ENCODE measurements at places on chromosomes 5 and 9.

DNA sequence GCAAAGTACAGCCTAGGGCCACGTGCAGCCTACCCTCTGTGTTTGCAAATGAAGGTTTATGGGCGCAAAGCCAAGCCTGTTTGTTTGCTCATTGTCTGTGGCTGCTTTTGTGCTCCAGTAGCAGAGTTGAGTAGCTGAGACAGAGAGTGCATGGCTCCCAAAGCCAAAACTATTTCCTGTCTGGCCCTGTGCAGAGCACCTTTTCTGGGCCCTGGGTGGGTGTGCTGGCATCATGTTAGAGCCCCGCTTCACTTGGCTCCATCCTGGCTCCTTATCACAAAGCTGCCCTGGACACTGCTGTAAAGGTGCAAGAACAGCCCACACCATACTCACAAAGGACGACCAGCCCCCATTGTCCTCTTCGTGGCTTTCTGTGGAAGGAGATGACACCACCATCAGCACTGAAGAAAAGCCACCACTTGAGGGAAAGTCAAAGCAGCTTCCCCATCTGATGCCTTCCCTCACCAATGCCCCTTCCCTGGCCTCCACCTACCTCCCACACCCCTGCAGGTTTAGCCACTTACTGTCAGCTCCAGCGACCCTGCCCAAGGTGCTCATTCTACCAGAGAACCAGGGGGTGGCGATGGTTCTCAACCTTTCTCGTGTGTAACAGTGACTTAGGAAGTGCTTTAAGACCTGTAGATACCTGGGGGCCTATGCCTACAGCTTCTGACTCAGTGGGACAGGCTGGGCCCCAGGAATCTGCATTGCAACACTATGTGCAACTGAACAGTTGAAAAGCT, 23.4 kb downstream of the LCP2 start:
- DNase-seq, result no peak

- no peak for DNase-seq
Observed at GRCh38 chr5:161077936-161078545, 226.0 kb upstream of the ATP10B start.

DNA sequence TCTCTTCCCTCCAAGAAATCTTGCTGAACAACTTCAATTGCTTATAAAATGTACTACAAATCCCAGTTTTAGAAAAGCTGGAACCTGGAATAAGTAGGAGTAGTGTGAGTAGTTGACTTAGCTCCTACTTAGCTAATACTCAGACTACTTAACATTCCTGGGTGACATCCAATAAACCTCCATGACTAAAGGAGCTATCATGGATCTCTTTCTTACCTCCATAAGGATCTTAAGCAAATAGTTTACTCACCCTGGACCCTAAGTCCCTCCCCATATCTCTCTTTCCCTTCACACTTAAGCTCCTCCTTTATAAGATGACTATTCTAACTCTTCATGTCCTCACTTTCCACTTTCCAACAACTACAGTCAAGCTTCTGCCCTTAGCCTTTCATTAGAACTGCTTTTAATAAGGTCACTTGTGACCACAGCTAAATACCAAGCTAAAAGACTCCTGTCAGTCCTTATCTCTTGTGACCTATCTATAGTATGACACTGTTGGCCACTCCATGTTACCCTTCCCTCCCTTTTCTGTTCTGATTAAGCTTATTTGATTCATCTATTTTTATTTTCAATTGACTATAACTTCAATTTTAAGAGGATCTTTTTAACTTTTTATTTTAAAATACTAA, 194.9 kb downstream of the RFX3 start:
- no peak for DNase-seq

GRCh38 chr5:172469697-172470096, 15.4 kb upstream of the SH3PXD2B start:
- DNase-seq, result no peak

GRCh38 chr9:93198117-93198837, 14.3 kb downstream of the WNK2 start:
- DNase-seq, result no peak

DNA sequence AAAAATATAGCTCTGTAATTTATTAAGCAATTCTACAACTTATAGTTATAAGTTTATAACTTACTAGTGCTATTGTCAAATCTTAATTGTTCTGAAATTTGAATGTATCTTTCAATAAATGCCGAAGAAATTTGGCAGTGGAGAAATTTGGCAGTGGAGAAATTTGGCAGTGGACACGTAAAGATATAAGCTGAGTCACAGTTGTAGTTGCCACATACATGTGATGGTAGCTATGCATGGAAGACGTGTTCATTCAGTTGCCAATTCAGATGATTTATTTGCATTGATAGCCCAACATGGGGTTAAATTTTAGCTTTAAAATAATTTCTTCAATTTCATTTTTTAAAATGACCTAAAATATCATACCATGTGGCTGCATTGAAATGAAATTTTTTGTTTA, 127.8 kb upstream of the NR4A3 start:
- no peak for DNase-seq

DNA sequence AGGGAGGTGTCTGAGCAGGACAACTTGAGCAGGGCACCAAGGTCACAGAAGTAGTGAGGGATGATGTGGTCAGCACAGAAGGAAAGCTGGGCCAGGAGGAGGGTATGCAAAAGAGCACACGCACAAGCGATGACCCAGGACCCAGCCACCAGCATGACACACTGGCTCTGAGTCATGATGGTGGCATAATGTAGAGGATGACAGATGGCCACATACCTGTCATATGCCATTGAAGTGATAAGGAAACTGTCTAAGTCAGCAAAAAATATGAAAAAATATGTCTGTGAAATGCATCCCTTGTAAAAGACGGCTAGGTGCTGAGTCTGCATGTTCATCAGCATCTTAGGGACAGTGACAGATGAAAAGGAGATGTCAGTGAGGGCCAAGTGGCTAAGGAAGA, 380 bp downstream of the OR1J1 start:
- DNase-seq, result no peak

GRCh38 chr5:82376307-82376706, 98.2 kb upstream of the RPS23 start:
- DNase-seq, result no peak

- DNase-seq, result peak; percentile 47
Observed at GRCh38 chr5:15587916-15588315, 87.9 kb downstream of the FBXL7 start.

DNA sequence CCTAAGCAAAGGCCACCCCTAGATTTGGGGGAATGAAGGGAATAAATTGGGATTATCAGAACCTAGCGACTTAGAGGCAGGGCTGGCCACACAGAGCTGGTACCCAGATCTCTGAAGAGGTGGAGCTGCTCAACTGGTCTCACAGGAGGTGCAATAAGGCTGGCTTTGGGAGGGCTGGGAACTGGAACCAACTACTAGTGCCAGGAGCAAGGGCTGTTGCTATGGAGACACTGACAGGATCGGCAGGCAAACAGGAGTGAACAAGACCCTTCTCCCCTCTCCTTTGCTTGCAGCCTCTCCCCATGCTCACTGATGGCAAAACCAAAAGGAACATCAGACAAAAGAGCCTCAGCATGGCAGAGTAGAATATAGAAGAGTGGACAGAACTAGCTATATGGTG, 17.0 kb upstream of the WHRN start:
- DNase-seq, result no peak

- no peak for DNase-seq
Observed at GRCh38 chr9:14838701-14839100, 71.5 kb downstream of the FREM1 start.

GRCh38 chr9:127087411-127087810, 35.0 kb downstream of the ANGPTL2 start:
- DNase-seq, result no peak

- DNase-seq, result no peak
Observed at GRCh38 chr9:36136272-36136893, at the start of gene GLIPR2. Gene GLIPR2 (plus strand): TSS chr9:36136733. CDS start chr9:36136779, 46 bp downstream.

GRCh38 chr9:115241641-115242040, 123.7 kb upstream of the TNC start:
- DNase-seq, result no peak

GRCh38 chr5:143648696-143649095, 163.3 kb upstream of the HMHB1 start:
- no peak for DNase-seq

DNA sequence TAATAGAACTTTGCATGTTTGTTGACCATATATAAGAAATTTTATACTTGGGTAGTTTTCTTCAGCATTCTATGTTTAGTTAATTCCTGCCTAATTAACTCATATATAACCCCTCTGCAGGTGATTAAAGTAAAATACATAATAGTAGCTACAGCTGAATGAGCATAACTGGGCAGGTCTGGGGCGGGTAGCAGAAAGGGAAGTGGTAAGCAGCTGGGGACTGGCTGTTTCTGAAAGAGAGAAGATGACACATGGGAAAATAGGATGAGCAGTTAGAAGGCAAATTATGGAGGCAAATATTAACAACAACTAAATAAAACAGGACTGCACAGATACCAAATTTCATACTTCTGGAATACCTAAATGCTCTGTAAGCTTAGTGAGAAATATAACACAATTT, 128.1 kb downstream of the CPLANE1 start:
- no peak for DNase-seq

DNA sequence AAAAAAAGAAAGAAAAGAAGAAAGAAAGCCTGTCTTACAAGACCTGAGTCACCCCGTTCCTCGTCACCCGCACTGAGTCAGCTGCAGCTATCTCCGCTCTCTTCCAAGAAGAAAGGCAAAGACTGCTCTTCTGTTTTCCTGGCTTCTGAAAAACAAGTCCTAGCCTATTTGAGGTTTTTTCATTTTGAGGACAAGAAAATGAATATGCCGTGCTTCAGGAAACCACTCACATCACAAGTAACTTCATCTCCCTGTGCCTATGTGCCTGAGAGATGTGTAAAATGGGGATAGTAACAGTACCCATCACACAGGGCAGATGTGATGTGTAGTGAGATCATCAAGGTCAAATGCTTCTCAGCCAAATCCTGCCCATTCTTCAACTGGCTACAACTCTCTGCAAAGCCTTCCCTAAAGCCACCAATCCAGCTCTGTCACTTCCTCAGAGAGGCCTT, 78.4 kb downstream of the GLDC start:
- DNase-seq, result peak; percentile 58

GRCh38 chr9:107587191-107587963, 97.8 kb upstream of the KLF4 start:
- no peak for DNase-seq

DNA sequence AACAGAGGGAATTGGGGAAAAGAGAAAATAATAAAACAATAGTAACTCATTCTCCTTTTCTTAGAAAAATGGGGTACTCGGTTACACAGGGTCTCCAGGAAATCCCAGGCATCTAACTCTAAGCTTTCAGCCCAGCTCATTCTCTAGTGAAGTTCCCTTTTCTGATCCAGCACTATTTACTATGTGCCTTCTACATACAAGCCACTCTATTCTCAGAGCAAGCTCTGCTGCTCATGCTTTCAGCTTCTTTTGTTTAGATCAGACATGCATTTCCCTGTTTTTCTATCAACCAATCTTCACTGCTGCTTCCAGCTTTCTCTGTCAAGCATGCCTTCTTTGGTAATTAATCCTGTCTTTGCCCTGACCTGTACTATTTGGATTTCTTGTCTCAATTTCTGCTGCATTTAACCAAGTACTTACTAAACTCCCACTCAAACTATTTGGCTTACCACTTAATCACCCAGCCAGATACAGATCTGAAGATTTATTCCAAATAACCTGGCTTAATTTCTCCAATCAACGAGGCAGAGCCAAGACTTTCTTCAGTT, 25.3 kb downstream of the OSMR start:
- DNase-seq, result no peak

DNA sequence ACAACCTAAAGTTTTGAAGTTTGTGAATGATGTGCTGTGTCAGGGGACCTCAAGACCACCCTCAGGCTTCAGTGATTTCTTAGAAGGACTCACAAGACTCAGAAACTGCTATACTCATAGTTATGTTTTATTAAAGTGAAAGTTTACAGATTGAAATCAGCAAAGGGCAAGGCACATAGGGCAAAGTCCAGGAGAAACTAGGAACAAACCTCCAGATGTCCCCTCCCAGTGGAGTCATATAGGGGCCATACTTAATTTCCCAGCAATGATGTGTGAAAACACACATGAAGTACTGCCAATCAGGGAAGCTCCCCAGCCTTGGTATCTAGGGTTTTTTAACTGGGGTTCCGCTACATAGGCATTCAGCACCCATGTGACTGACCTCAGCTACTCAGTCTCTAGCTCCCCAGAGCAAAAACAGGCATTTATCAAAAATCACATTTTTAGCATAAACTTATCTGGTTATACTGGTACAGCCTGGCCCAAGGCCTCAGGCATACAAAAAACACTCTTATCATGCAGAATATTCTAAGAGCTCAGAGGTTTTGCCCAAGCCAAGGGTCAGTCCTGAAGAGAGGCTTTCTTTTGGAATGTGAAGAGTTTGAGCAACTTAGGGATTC, 74.7 kb upstream of the ANKRD55 start:
- no peak for DNase-seq

DNA sequence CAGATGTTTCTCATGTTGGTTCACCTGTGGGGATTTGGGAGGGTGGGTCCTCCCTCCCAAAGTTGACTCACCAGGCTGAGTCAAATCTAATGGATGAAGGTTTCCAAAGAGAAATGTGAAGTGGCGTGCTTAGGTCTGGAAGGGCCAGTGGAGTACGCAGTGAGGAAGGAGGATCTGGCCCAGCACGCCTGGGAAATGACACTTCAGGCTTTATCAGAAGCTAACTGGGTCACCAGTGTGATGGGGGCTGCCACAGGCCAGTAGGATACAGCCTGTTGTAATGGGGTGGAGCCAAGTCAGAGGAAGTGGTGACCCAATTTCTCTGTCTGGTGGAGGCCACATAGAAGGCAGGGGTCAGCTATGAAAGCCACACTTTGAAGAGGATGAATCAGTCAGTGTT, 18.0 kb downstream of the POLR1E start:
- no peak for DNase-seq

DNA sequence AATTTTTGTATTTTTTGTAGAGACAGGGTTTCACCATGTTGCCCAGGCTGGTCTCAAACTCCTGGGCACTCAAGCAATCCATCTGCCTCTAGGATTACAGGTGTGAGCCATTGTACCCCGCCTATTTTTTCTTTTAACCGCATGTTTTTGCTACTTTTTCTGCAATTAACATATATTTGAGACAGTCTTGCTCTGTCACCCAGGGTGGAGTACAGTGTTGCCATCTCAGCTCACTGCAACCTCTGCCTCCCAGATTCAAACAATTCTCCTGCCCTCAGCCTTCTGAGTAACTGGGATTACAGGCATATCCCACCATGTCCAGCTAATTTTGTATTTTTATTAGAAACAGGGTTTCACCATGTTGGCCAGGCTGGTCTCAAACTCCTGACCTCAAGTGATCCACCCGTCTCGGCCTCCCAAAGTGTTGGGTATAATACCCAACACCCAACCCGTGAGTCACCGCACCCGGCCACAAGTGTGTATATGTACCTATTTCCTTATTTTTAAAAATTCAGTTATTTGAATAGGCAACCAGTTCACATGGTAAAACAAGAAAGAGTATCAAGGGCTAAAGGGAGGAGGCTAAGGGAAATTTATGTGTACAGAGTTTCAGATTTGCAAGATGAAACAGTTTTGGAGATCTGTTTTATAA, 13.3 kb downstream of the PHAX start:
- DNase-seq, result no peak

DNA sequence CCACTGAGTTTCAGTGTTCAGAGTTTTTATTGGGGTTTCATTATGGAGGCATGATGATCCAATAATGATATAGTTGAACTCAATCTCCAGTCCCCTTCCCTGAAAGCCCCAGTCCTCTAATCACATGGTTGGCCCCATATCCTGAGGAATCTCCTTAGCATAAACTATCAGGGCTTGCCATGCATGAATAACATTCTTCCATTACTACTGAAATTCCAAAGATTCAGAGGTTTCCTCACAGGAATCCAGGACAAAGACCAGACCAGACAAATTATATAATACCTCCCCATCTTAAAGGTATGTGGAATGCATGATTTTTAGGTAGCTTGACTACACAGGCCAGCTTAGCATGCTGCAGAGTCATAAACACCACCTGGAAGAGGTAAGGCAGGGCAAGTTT, 15.5 kb upstream of the LRRTM2 start:
- DNase-seq, result no peak

Measured in fibroblast of skin of left biceps (primary cell).